ENCODE measurements at places on chromosomes 2 and 18.

- no peak for DNase-seq
Measured at GRCh38 chr2:3127710-3128109, 249.9 kb downstream of the EIPR1 start.

- no peak for DNase-seq
Measured at GRCh38 chr2:200054681-200055468, 99.5 kb downstream of the MAIP1 start.

DNA sequence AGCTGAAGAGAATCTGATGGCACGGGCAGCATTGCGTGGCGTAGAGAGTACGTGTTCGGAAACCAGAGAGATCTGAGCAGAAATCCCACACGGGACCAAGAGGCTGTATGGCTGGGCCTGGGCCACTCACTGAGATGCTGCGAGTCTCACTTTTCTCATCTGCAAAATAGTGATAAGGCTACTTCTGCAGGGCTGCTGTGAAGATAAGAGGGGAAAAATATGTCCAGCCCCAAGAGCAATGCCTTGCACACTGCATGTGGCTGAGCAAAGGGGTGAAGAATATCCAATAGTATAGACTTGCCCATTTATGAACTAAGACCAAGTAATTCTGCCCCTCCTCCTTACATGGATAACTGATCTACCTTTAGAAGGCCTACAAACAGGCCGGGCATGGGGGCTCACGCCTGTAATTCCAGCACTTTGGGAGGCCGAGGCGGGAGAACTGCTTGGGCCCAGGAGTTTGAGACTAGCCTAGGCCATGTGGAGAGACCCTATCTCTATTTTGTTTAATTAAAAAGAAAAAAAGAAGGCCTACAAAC lies 3.1 kb downstream of the FECH start:
- no peak for DNase-seq

- DNase-seq: no peak
Measured at GRCh38 chr2:207704078-207704477, 7.4 kb upstream of the CCNYL1 start.

DNA sequence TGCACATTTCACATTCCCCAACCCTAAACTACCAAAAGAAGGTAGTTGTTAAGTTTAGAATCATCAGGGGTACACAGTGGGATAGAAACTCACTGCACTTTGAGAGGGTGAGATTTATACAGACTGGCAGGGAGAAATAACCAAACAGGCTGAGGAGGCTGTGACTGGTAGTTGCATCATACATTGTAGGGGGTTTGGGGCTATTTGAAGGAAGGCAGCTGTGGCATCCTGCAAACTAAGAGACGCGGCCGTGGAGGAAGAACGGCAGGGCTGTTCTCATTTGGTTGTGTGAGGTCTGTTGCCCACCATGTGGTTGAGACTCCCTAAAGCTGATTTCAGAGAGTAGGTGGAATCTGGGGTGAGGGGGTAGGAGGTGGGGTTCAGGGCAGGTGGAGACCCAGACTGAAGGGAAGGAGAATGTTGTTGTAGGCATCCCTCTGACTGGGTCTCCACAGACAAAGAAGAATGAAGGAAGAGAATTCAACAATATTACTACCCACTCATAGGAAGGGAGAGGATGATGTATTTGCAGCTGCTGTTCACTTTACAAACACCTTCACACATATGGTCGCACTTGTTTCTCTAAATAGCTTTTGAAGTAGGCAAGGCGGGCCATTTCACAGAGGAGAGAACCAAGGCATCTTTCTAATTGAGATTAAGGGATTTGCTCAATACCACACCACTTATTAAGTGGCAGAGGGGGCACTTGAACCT lies 170.9 kb upstream of the SIX2 start:
- DNase-seq: no peak
